ENCODE measurements at places on chromosomes 5 and 9.

GRCh38 chr5:32004404-32004803, 169.7 kb downstream of the GOLPH3 start:
- DNase-seq, result no peak

GRCh38 chr5:20353499-20353898, 365.5 kb upstream of the CDH18 start:
- DNase-seq, result no peak

DNA sequence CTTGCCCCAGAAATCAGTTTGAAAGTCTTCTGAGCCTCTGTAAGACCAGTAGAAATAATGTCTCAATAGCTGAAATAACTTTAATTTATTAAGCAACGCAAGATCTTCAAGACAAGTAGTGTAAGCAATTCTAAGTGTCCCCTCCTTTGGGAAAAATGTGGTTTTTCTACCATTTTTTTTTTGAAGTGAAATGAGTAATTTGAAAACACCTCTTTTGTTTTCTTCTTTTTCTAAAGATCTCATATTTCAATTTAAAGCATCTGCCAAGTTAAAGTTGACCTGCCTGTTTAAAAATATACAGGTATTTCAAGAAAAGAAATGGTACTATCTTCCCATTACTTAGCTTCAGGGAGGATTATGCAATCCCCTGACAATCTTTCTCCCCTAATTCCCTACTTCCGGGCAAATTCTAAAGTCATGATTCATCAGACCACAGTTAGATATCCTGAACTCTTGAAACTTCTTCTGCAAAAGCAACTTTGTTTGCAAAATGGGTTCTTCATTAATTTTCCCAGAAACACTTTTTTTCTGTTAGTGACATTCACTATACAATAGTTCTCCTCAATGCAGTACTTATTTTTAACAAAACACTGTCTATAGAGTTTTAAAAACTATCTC, 7.8 kb upstream of the ANXA1 start:
- no peak for DNase-seq

DNA sequence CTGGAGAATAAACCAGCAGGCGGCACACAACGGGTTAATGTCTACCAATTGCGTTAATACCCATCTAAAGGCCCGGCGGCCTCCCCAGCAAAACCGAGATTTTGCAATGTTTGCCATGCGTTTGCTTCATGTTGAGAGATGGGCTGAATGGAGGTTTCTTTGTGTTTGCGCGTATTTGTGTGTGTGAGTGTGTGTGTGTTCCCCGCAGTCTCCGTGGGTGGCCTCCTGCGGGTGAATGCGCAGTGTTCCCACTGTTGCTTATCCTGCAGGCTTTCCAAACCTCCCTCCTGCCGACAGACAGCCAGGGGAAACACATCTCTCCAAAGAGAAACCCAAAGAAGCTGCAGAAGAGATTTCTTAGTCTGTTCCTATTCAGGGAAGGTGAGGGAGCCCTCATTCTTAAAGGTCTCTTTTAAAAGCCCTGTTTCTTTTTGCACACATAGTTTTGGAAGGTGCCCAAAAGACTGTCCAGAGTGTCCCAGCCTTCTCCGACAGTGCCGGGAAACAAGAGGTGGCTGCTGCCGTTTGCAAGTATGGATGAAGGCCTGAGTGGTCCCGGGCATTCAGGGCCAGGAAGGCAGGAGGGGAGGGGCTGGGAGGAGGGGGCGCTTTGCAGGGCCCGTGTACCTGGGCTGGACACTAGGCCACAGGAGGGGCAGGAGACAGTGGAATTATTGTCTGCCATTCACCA, 103.8 kb upstream of the ERCC6L2 start:
- DNase-seq, result no peak

- DNase-seq, result no peak
These were observed 72.2 kb upstream of the ADAMTS19 start for GRCh38 chr5:129387944-129388343.

DNA sequence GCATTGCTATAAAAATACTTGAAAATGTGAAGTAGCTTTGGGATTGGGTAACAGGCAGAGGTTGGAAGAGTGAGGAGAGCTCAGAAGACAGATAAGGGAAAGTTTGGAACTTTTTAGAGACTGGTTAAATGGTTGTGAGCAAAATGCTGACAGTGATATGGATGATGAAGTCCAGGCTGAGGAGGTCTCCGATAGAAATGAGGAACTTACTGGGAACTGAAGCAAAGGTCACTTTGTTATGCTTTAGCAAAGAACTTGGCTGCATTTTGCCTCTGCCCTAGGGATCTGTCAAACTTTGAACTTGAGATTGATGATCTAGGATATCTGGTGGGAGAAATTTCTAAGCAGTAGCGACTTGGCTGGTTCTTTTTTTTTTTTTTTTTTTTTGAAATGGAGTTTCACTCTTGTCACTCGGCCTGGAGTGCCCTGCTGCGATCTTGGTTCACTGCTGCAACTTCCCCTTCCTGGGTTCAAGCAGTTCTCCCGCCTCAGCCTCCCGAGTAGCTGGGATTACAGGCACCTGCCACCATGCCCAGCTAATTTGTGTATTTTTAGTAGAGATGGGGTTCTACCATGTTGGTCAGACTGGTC, 998.9 kb downstream of the TLE1 start:
- DNase-seq, result no peak

- no peak for DNase-seq
These were observed 252.3 kb upstream of the SLC24A2 start for GRCh38 chr9:20040991-20041696.

- DNase-seq, result no peak
These were observed 388 bp downstream of the ANKS6 start for GRCh38 chr9:98795970-98796363.

GRCh38 chr5:44334622-44335021, 54.6 kb downstream of the FGF10 start:
- no peak for DNase-seq

GRCh38 chr5:139368613-139369012, 14.5 kb downstream of the SLC23A1 start:
- no peak for DNase-seq

DNA sequence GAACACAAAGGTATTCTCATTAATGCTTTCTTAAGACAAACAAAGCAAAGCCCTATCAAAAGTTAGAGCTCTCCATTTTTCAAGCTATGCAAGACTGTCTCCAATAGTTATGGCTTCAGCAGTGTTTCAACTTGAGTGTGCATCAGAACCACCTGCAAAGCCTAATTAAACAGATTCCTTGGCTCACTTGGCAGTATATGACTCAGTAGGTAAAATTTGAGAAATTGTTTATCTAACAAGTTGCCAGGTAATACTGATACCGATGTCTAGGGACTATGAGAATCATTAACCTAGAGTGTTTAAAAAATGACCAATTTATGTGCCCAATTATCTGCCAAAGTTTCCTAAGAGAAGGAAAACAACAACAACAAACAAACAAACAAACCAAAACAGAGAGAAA, 60.3 kb upstream of the PARP8 start:
- DNase-seq, result no peak

DNA sequence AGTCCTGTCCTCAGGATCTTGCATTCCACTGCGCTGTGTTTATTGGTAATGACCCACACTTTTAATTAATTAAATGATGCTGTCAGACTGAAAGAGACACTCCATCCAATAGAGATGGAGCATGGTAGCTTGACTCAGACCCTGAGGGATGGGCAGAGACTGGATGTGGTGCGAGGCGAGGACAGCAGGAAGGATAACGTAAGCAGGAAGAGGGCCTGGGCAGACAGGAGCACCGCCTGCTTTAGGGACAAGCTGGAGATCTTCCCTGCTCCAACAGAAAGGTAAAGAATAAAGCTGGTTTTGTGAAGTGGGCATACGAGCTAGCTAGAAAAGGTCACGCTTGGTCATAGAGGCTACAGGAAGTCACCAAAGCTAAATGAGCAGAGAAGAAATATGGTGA, 3.6 kb upstream of the DOCK8 start:
- no peak for DNase-seq

- DNase-seq, result no peak
These were observed 256.5 kb upstream of the NFIL3 start for GRCh38 chr9:91680106-91680505.

DNA sequence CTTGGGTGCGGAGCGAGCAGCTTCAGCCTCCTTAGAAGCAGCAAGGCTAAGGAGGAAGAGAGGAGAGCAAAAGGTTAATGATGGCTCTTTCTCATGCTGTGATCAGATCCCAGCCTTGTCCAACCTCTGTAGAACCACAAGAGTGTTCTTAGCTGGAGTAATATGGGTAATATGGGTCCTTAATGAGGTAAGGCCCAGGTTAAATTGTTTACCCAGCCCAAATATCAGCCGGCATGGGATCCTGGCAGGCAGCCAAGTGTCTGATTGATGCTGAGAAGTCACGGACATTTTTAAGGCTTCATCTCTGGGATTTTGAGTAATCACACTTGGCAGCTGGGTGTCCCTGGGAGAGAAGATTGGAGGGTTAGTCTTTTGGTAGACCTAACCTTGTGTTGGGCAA, 32.3 kb downstream of the GLRA1 start:
- DNase-seq, result no peak

- no peak for DNase-seq
These were observed 922 bp downstream of the CRHBP start for GRCh38 chr5:76953551-76954382.

GRCh38 chr5:83512061-83512745, 40.7 kb downstream of the VCAN start:
- DNase-seq, result no peak

- no peak for DNase-seq
These were observed 132.1 kb upstream of the MAP3K1 start for GRCh38 chr5:56683281-56683680.
